Left renal cortex interstitium (tissue), 4 donors: ENCODE measurements at places on chromosomes 5 and 9.

- DNase-seq, result no peak
Observed at GRCh38 chr5:54534191-54535004, 16.8 kb downstream of the SNX18 start.

GRCh38 chr9:16656432-16657169 lies 213.9 kb downstream of the BNC2 start:
- DNase-seq, result no peak

GRCh38 chr5:11383506-11384095 lies 520.6 kb downstream of the CTNND2 start:
- DNase-seq, result no peak

DNA sequence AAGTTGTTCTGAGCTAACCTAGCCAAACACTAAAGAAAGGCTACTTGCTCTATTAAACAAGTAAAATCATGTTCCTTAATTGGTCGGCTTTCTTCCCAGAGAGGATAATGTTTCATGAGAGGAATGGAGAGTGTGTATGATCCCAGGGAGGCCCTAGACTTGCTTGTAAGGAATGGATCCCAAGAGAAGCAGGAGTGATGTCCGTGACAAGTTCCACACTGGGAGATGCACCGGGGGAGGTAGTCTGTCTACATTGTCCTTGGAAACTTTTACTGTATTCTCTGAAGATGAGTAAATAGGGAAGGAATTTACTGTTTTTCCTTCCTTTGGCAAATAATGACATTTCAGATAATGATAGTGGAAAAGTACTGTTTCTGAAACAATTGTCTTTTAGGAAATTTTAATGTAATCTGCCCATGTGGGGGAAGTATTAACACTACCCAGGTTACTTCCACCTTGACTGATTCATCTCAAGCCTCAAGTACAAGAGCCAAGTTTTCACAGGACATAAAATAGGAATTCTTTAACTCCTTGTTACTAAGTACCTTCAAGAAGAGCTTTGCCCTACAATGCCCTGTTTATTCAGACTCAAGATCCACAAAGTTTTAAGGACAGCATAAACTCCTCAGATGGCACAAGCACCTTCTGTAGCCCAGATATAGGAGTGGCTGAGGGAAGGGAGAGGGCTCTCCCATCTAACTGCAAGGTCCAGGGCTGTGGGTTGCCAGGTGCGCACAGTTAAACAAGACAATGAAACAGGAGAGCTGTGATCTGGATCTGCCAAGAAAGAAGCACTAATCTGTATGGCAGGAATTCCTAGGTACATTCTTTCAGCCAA lies 152.1 kb downstream of the GNA14 start:
- DNase-seq, result peak; percentile 58

DNA sequence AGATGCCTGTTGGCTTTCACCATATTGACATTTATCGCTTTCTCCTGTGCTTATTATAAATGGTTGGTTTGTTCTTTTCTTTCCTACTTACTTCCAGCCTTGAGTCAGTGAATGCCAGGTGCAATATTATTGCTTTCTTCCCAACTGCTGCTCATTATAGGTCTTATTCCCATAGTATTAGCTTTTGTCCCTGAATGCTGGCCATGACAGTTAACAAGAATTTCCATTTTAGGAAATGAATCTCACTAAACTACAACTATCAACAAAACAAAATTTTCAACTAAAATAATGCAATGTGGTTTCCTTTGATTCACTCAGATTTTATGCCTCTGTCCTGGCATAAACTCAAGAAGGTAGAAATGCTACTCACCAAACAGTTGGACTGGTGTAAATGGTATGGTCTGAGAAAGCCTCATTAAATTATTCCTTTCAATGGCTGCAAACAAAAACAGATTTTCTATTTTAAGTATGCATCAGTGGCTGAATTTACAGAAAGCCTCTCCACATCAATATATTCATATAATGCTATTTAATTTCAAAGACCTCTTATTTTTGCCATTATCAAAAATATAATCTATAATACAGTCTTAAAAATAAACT lies 145.4 kb downstream of the TRPM6 start:
- DNase-seq, result no peak

- DNase-seq, result no peak
Observed at GRCh38 chr9:133709691-133710571, 28.2 kb downstream of the SARDH start.

- no peak for DNase-seq
Observed at GRCh38 chr5:56259002-56259511, 25.9 kb upstream of the ANKRD55 start.

GRCh38 chr5:116404016-116404415 lies 170.6 kb downstream of the SEMA6A start:
- DNase-seq, result no peak

- DNase-seq, result peak; percentile 47
Observed at GRCh38 chr9:76704593-76705204, 59.5 kb upstream of the PCA3 start.

- DNase-seq, result no peak
Observed at GRCh38 chr5:73901455-73901854, 275.5 kb downstream of the ARHGEF28 start.

DNA sequence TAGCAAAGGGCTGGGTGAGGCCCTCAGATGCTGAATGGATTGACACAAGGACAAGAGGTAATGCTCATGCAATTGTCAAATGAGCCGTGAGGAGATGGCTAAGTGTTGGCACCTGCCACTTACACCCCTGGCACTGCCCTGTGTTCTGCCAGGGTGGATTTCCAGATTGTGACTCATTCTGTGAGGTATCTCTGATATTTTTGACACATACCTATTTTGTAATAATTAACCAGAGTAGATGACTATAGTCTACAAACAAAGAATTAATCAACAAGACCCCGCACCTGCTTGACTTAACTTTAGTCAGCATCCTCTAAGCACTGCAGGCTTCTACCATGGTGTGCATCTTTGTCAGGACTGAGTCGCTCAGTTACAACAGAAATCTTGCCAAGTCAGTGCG lies 200.8 kb downstream of the DIRAS2 start:
- DNase-seq, result no peak

GRCh38 chr9:129887334-129888292 lies 52.4 kb downstream of the USP20 start:
- DNase-seq, result no peak
